Prostate gland (tissue), 2 donors: ENCODE measurements at places on chromosomes 13 and 19. TPM values are rescaled to one million over a fixed set of nuclear protein-coding genes. Genes with fewer than 3 reads are reported as not detected.

The GPR18 gene
- total RNA-seq: not detected

The GJA3 gene
- total RNA-seq: 0.59 TPM

The NUDT19 gene
- total RNA-seq: 22.4 TPM

The SEMA6B gene
- total RNA-seq: 7.8 TPM

The KRTDAP gene
- 3.6 TPM for total RNA-seq

- no peaks in the 10 kb centered on the region for H3K4me1 ChIP-seq
- H3K36me3 ChIP-seq: no peaks in the 10 kb centered on the region
- no peak for DNase-seq
- no peaks in the 10 kb centered on the region for H3K27me3 ChIP-seq
- no peak overlapping the region for H3K4me3 ChIP-seq
These were observed 61.2 kb downstream of the MYH14 start for GRCh38 chr19:50264483-50265186.

DNA sequence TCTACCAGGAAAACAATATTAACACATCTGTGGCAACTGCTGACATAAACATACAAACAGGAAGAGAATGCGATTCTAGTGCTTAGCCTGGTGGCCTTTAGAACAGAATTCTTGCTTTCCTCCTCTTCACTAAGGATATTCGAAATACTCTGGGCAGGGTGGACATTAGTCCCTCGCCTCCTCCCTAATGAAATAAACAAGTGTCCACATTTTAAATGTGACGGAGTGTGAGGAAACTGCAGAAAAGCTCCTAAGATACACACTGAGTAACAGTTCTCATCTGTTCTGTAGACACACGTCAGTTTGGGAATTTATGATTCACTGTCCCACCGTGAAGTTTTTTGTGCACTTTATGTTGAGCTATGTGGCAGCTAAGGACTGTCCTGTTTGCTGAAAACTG, 639 bp downstream of the STARD13 start:
- H3K4me1 ChIP-seq: no peaks in the 10 kb centered on the region
- no peaks in the 10 kb centered on the region for H3K27me3 ChIP-seq
- peak overlapping the region; percentile 60 for H3K4me3 ChIP-seq
- no peaks in the 10 kb centered on the region for H3K36me3 ChIP-seq
- peak overlapping the region; percentile 89 for H3K27ac ChIP-seq
- no peak for DNase-seq

- H3K4me3 ChIP-seq: no peak overlapping the region
- H3K4me1 ChIP-seq: no peaks in the 10 kb centered on the region
- no peaks in the 10 kb centered on the region for H3K27me3 ChIP-seq
- no peaks in the 10 kb centered on the region for H3K36me3 ChIP-seq
- DNase-seq: no peak
These were observed 567.5 kb downstream of the MYO16 start for GRCh38 chr13:109196948-109197347.

DNA sequence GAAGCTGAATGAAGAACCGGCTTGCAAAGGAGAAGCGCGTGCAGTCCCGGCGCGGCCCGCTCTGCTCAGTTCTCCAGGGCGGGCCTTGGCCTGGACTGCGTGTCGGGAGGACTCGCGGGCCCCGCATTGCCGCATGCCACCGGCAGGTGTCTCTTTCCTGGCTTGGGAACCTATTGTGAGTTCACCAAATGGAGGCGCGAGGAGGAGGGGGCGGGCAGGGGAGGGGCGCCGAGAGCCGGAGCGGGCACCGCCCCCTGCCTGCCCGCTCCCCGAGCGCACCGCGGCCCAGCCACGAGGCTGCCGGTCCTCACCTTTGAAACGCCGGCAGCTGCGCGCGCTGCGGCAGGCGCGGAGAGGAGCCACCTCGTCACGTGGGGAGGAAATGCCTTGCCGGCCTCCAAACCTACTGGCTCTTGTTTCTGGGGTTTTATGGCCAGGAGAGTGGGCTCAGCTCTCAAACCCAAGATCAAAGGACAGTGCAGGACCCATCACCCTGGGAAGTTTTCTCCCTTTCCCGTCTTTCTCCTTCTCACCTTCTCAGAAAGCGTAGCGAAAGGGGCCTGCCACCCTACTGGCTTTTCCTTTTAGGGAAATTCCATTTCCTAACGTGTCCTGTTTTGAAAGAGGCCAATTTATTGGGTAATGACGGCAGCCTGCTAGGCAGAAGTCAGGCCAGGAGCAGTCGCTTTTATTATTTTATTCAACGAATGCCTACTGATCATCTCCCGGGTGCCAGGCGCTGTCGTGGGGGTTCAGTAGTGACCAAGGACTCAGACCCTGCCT, 13.8 kb upstream of the UBE2L5 start:
- H3K27ac ChIP-seq: peak overlapping the region; percentile 90
- no peaks in the 10 kb centered on the region for H3K36me3 ChIP-seq
- no peaks in the 10 kb centered on the region for H3K27me3 ChIP-seq

GRCh38 chr19:11551603-11552235, 7.3 kb downstream of the ELOF1 start:
- no peak for DNase-seq
- H3K36me3 ChIP-seq: peaks cover 6% of the 10 kb centered on the region
- no peaks in the 10 kb centered on the region for H3K4me1 ChIP-seq
- H3K4me3 ChIP-seq: no peak overlapping the region
- no peaks in the 10 kb centered on the region for H3K27me3 ChIP-seq

DNA sequence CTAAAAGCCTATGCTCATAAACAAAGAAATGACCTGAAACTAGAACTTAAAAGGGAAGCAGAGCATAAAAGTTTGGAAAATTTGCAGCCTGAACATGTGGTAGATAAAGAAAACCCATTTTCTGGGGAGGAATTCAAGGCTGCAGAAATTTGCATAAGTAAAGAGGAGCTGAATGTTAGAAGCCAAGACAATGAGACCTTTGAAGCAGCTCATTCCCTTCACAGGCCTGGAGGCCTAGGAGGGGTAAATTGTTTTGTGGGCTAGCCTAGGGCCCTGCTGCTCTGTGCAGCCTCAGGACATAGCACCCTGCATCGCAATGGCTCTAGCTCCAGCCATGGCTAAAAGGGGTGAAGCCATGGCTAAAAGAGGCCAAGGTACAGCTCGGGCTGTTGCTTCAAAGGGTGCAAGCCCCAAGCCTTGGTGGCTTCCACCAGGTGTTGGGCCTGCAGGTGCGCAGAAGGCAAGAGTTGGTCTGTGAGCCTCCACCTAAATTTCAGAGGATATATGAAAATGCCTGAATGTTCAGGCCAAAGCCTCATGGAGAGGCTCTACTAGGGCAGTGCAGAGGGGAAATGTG, 38.3 kb downstream of the ZIC2 start:
- no peak overlapping the region for H3K27ac ChIP-seq
- no peaks in the 10 kb centered on the region for H3K27me3 ChIP-seq
- no peaks in the 10 kb centered on the region for H3K36me3 ChIP-seq
- no peak for DNase-seq
- H3K4me3 ChIP-seq: no peak overlapping the region

DNA sequence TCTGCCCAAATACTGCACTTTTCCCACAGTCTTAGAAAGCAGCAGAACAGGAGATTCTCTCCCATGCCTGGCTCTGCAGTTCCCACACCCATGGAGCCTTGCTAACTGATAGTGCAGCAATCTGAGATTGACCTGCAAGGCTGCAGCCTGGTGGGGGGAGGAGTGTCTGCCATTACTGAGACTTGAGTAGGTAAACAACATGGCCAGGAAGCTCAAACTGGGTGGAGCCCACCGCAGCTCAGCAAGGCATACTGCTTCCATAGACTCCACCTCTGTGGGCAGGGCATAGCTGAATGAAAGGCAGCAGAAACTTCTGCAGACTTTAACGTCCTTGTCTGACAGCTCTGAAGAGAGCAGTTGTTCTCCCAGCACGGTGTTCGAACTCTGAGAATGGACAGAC, 358.5 kb upstream of the PCDH9 start:
- H3K4me1 ChIP-seq: no peaks in the 10 kb centered on the region
- no peaks in the 10 kb centered on the region for H3K36me3 ChIP-seq
